PC-9 (cell line): ENCODE measurements at places on chromosomes 7 and 10. TPM values are rescaled to one million over a fixed set of nuclear protein-coding genes. Genes with fewer than 3 reads are reported as not detected.

DNA sequence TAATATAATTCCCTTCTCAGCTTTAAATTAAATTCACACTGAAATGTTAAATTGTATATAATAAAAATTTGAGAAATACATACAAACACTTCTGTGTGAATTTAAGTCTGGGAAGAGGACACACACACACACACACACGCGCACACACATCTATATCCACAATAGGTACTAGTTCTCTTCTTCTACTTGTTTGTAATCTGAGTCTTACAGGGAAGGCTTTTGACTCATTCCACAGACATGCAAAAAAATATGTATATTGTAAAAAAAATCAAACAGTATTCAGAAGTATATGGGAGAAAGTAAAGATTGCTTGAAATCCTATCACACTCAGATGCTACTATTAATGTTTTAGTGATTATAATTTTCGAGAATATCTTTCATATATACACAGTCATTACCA, 276.2 kb downstream of the MDFIC start:
- no peak for DNase-seq

DNA sequence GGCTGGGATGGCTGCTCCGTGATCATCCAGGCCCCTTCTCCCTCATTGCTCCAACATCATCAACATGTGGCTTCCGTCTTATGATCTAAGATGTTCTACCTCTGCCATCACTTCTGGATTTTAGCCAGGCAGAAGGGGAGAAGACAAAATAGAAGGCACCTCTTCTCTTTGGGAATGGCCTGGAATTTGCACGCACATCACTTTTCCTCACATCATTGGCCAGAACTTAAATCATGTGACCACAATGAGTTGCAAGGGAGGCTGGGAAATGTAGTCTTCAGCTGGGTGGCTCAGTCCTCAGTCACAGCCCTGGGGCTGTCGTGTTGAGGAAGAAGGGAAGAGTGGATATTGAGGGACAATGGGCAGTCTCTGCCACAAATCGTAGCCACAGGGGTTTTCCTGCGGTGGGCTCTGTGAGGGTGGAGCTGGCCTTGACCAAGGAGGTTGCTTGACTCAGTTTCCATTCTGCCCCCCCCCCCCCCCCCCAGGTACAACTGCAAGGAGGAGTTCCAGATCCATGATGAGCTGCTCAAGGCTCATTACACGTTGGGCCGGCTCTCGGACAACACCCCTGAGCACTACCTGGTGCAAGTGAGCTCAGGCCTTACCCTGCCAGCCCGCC, 50.3 kb downstream of the PALD1 start:
- peak; percentile 54 for DNase-seq

- no peak for DNase-seq
Observed at GRCh38 chr10:104309980-104310978, 28.0 kb downstream of the ITPRIP start.

DNA sequence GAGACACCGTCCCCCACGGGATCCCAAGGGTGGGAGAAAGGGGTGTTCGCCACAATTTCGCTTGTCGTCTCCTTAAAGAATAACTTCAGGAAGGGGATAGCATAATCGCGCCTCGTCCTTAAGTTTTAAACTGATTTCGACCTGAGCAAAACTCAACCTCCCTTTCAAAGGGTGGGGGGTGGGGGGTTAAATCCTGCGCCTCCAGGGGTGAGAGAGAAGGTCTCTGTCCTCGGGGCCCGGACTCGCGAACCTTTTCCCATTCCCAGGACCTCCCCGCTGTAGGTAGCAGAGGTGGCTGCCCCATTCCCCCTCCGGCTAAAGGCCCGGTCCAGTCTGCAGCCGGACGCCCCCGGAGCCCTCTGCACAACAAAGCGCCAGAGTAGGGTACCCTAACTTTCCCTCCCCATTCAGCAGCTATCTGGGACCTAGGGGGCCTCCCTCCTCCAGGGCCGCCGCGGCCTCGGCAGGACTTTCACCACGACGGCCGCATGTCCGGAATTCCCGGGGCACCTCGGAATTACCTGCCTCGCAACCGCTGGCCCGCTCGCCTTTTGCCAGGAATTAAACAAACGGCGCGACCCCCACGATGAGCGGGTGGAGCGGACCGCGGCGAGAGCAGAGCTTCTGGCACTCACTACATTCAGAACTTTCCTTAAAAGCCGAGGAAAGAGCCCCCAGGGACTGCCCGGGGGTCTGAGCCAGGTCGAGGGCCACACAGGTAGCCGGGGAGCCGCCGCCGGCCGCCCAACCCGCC, 1.7 kb downstream of the CDK6 start:
- no peak for DNase-seq

DNA sequence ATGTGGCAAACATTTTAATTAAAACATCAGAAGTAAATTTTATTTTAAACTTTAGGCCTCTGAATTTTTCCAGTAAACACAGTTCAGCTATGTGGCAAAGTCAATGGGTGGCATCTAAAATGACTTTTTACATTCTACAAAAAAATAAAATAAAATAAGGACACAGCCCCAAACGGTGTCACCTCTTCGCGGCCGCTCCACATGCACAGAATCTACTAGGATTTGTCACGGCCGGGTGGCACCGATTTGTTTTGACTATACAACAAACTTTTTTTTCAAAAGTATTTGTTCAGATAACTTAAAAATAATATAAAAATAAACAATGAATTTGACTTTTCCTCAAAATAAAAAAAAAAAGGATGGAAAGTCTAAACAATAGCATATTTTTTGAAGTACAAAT, 127.8 kb downstream of the EBF3 start:
- DNase-seq, result no peak

Gene NUTM2E
- total RNA-seq, result 0.70 and 0.88 TPM in 2 replicates

DNA sequence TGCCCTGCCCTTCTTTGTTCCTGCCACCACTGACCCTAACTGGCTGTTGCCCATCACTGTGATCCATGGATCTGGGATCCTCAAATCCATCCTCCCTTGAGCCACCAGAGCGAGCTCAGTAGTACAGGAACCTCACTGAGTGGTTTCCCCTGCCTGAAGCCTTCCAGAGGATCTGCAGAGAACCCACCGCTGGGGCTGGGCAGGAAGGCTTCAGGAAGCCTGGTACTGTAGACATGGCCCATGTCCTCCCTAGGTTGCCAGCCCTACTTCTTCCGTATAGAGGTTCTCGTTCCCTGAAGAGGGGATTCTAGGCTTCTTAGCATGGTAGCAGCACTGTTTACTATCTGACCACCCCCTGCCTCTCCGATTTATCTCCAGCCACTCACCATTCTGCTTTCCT, 687.3 kb upstream of the FOXK1 start:
- no peak for DNase-seq

DNA sequence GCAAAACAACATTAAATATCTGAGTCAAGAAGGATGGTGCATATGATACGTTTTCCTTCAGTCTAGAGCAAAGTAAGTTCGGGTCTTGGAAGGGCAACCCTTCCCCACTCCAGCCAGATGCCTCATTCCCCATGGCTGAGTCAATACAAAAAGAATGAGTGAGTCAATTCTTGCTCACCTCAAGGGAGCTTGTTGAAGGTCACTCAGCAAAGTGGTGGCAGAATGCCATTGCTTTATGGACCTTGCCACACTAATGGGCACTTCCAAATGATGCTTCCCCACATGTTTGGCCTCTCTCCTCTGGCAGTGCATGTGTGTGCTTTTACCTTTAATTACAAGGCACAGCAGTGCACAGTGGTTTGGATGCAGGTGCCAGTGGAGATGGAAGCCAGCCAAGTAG, 296.5 kb downstream of the SORCS3 start:
- DNase-seq, result no peak

Gene CNNM1
- total RNA-seq, result not detected in 2 replicates

Gene TAS2R5
- total RNA-seq, result 1.1 and 2.1 TPM in 2 replicates

GRCh38 chr10:126598009-126598408, 72.5 kb downstream of the C10orf90 start:
- DNase-seq, result no peak

Gene ITPRID1
- total RNA-seq, result not detected in 2 replicates

DNA sequence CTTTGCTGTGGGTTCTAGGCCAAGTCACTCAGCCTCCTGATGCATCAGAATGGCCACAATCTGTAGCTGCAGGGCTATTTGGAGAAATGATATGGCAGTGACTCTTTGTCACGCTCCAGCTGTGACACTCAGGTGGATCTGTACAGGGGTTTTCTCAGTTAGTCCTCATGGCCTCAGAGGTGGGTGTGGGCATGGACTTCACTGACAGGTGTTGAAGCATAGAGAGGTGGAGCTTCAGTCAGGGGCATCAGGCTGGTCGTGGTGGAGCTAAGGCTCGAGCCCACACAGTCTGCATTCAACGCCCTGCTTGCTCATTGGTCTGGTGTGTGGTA, 21.2 kb downstream of the PALD1 start:
- no peak for DNase-seq

DNA sequence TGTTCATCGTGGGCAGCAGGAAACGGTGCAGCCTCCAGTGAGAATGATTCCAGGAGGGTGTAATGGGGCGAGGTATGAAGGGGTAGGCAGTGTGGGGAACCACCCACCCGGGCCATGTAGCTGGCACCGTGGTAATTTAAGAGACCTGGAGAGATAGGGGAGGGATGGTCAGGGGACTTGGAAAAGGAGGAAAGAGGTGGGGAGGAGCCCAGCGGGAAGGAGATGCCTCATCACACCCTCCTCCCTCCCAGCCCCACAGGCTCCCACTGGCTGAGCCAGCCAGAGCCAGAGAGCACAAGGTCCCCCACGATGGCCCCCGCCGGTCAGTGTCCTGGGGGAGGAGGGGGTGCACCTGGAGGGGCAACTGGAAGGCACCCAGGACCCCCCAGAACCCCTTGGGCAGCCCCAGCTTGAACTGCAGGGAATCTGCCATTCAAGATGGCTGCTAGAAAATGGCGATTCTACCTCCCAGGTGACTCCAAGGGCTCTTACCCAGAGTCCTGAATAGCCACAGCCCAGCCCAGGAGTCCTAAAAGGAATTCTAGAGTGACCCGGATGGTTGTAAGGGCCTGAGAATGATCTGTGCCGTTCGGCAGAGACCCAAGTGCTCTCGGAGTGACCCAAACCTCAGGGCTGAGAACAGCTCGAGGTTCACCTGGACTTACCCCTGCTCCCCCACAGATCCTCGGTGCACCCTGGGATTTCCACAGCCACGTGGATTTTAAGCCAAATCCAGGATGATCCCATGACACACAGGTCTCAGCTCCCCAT, 28.8 kb downstream of the CALML3 start:
- no peak for DNase-seq

Gene PIK3AP1
- 1.1 and 1.7 TPM in 2 replicates for total RNA-seq

- no peak for DNase-seq
Observed at GRCh38 chr10:119775529-119775928, 49.7 kb downstream of the INPP5F start.

Gene BICC1
- not detected in 2 replicates for total RNA-seq

Gene RTKN2
- total RNA-seq, result 16.1 and 18.5 TPM in 2 replicates

Gene PBLD
- total RNA-seq, result 9.3 and 11.7 TPM in 2 replicates

- no peak for DNase-seq
Observed at GRCh38 chr7:121561717-121562116, 165.6 kb upstream of the FAM3C start.

Gene MEPCE
- 62.6 and 70.3 TPM in 2 replicates for total RNA-seq

DNA sequence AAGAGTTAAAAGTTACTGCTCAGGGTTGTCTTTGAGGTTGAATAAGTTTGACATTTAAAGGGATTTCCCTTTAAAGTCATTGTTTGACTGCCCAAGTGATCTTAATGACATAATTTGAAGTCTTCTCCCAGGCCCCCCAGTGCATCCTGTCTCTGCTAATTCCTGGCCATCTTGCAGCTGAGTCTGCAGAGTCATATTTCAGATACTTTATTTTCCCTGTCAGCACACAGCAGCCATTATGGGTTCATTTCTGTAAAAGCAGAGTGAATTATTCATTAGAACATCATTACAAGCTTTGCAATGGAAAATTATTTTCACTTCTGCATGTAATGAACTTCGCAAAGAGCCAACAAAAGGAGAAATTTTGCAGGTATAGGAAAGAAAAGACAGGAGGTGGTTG, 536.6 kb downstream of the GALNT17 start:
- no peak for DNase-seq

Gene FEZF1
- total RNA-seq, result not detected in 2 replicates

- no peak for DNase-seq
Observed at GRCh38 chr10:119652361-119652730, 1.2 kb downstream of the BAG3 start.

- no peak for DNase-seq
Observed at GRCh38 chr10:96767611-96768010, 47.3 kb upstream of the PIK3AP1 start.

GRCh38 chr7:66146701-66147100, 32.1 kb downstream of the CRCP start:
- DNase-seq, result no peak

Gene RHBDD2
- 71.7 and 75.6 TPM in 2 replicates for total RNA-seq

GRCh38 chr7:127393368-127394058, 1.0 kb upstream of the ZNF800 start:
- no peak for DNase-seq

Gene DEPP1
- 13.2 and 15.1 TPM in 2 replicates for total RNA-seq

DNA sequence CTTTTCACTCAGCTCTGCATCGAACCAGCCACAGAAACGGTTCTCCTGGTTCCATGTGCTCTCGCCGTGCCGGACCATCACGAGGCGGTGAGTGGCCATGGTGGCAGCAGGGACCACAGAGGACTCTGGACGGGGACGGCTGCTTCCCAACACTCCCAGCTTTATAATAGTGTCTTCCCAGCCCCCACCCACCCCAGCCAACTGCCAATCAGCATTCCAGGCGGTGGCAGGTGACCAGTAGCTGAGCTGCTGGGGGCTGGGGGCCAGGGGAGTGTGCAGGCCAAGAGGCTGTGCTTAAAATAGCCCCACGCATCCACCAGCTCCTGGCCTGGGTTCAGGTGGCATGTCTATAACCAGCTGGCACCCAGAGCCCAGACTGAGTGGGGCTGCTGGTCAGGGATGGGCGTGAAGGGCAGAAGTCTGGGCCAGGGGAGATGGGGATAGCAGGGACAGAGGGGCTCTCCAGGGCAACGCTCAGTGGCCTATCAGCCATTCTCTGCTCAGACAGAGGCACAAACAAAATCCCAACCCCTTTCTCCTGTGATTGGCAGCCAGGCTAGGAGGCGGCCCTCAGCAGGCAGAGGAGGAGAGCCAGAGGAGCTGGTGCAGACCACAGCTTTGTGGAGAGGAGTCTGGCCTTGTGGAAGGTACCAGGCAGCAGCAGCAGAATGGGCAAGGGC, at the start of gene PGAM2:
TSS of gene PGAM2 (minus strand) at position 137 of the 680 bp plus-strand sequence. CDS start at position 99, 38 bp downstream.
- DNase-seq, result no peak

GRCh38 chr10:8043569-8044306, 10.8 kb upstream of the GATA3 start:
- no peak for DNase-seq

DNA sequence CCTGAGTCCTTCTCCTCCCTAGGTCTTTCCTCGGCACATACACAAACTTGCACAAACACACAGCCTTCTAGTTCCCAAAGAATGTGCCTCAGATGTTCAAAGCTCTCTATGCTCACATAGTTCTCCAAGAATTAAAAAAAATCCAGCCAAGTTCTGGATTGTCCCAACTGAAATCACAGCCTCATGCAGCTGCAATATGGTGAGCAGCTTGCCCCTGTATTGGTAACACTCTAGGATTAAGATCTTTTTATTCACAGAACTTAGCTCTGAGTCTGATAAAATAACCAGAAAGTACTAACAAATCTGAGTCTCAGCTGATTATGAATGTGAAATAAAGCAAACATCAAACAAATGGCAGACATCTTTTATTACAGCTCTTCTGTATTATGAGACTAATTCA, 604.8 kb upstream of the PFKP start:
- no peak for DNase-seq

Gene EFCAB10
- total RNA-seq, result not detected in 2 replicates
